ENCODE measurements at places on chromosomes 5 and 9. TPM values are rescaled to one million over a fixed set of nuclear protein-coding genes. Genes with fewer than 3 reads are reported as not detected.

Gene IRX4
- not detected for total RNA-seq

Gene SPAG8
- total RNA-seq = 0.96 TPM

Gene SPATA31D4
- not detected for total RNA-seq

Gene RPP25L
- 21.0 TPM for total RNA-seq

Gene CATSPER3
- total RNA-seq = 1.5 TPM

Gene ATP10B
- total RNA-seq = not detected

Gene CMYA5
- 0.29 TPM for total RNA-seq

Gene FOXD4L5
- total RNA-seq = 0.32 TPM

Gene MEGF10
- 0.02 TPM for total RNA-seq

Gene PTPN3
- 2.8 TPM for total RNA-seq

Gene CNTNAP3B
- not detected for total RNA-seq

Gene ANKRD31
- 0.29 TPM for total RNA-seq

Gene GRPEL2
- total RNA-seq = 28.8 TPM

Gene RETREG1
- total RNA-seq = 39.9 TPM

Gene PCDHGB3
- total RNA-seq = 0.88 TPM

Gene CDH9
- not detected for total RNA-seq
